ENCODE measurements at places on chromosomes 5 and 9.
A peak's percentile ranks its signal among the peaks of the same experiment; 100 is the strongest.

GRCh38 chr5:56985936-56986625 is 34.2 kb upstream of the MIER3 start:
- DNase-seq: no peak

DNA sequence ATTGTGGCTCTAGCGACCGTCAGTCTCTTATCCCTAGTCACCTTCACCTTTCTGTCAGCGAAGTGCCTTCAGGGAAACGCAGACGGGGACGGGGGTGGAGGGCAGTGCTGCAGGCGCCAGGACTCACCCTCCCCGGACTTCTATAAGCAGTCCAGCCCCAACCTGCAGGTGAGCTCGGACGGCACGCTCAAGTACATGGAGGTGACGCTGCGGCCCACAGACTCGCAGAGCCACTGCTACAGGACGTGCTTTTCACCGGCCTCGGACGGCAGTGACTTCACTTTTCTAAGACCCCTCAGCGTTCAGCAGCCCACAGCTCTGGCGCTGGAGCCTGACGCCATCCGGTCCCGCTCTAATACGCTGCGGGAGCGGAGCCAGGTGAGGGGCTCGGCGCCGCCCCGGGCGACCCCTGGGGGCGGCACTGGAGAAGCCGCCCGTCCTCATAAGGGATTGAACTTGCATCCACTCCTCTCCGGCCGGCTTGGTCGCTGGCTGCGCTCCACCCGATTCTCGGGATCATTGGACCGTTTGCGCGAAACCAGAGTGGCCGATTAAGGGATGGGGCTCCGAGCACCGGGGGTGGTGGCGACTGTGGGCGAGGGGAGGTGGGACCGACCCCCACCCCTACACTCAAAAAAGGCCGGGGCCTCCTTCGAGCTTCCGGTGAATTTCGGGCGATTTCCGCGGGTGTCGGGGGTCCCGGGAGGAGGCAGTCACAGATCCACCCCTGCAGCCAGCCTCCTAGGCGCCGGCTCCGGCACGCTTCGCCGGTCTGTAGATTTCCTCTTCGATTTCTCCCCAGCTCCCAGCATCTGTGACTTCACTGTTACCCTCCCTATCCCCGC is 2.7 kb downstream of the PCDHGC5 start:
- no peak for DNase-seq

GRCh38 chr5:168776070-168776469 is 196.9 kb upstream of the PANK3 start:
- no peak for DNase-seq

- DNase-seq: no peak
Observed at GRCh38 chr5:150503977-150504620, 3.8 kb upstream of the NDST1 start.

DNA sequence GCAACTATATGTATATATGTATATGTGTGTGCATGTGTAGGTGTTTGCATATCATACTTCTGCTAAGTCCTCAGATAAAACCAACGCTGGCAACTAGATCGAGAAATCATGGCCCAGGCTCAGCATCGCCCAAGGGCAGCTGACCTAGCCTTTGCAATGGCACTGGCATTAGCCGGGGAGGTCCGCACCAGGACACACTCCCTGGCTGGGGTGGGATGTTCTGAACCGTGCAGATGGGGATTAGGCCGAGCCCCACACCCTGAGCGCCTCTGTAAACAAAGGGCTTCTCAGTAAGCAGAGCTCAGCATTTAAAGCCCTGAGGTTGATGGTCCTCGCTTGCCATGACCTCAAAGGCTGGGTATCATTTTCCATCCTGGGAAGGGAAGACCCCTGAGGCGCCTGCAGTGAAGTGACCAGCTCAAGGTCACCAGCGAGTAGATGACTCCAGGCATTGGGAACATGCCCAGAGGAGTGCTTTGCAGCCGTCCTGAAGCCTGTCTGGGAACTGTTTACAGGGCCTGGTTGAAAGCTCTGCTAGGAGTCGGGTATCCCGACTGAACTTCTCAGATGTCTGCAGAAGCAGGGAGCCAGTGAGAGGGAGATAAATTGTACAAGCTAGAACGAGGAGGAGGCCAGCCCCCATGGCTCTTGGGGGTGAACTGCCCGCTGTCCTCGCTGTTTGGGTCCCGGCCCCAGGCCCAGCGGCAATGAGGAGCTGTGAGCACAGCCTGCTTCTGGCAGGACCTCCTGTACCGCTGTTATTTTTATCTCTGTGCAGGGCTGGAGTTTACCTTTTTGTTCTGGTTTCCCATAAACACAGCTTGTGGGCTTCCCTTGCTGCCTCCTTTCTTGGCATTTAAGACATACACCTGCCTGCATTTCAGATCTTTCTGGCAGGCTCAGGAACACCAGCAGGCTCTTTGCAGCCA is 18.4 kb downstream of the GADD45G start:
- DNase-seq: no peak

DNA sequence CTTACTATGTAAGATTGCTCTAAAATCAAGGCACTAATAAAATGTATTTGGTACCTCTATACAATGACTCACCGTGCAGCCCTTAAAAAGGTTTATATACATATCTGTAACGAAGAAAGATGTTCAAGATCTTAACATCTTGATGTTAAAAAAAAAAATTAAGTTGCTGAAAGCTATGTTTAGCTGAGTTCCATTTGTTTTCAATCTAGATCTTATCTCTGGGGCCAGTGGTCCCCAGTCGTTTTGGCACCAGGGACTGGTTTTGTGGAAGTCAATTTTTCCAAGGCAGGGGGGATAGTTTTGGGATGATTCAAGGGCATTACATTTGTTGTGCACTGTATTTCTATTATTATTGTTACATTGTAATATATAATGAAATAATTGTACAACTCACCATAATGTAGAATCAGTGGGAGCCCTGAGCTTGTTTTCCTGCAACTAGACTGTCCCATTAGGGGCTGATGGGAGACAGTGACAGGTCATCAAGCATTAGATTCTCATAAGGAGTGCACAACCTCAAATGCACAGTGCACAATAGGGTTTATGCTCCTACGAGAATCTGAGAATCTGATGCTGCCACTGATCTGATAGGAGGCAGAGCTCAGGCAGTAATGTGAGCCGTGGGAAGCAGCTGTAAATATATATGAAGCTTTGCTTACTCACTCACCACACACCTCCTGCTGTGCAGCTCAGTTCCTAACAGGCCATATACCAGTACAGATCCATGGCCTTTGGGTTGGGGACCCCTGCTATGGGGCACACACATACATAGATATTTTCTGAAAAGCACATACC is 27.6 kb upstream of the TSLP start:
- peak; percentile 26 for DNase-seq

DNA sequence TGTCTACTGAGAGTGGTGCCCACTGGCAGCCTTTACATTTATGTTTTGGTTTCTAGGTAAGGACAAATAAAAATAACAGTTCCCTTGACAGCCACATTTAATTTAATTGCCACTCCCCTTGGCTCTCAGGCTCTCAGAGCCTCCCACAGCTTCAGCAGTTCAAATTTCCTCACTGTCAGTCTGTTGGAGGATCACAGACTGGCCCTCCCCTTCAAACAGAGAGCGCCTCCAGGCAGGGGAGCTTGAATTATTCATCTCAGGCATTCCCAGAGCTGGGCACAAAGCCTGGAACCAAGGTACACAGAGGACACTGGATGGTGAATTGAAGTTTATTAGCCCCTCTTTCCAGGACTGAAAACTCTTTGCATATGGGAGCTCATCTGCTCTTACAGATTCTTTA is 407.7 kb downstream of the SPOCK1 start:
- no peak for DNase-seq

GRCh38 chr9:35828716-35829083 is at the start of gene FAM221B:
TSS of gene FAM221B (minus strand) at chr9:35828732. CDS start at chr9:35826161, 2,571 bp downstream.
- no peak for DNase-seq

DNA sequence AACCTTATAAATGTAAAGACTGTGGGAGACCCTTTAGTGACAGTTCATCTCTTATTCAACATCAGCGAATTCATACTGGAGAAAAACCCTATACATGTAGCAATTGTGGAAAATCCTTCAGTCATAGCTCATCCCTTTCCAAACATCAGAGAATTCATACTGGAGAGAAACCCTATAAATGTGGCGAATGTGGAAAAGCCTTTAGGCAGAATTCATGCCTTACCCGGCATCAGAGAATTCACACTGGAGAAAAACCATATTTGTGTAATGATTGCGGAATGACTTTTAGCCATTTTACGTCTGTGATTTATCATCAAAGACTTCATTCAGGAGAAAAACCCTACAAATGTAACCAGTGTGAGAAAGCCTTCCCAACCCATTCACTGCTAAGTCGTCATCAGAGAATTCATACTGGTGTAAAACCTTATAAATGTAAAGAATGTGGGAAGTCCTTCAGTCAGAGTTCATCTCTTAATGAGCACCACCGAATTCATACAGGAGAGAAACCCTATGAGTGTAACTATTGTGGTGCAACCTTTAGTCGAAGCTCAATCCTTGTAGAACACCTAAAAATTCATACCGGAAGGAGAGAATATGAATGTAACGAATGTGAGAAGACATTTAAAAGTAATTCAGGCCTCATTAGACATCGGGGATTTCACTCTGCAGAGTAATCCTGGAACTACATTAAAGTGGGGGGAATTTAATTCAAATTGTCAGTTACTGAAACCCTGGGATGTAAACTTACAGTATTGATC is 17.7 kb downstream of the ZNF483 start:
- DNase-seq: no peak

- no peak for DNase-seq
Observed at GRCh38 chr5:171840711-171841522, 55.3 kb downstream of the SMIM23 start.

DNA sequence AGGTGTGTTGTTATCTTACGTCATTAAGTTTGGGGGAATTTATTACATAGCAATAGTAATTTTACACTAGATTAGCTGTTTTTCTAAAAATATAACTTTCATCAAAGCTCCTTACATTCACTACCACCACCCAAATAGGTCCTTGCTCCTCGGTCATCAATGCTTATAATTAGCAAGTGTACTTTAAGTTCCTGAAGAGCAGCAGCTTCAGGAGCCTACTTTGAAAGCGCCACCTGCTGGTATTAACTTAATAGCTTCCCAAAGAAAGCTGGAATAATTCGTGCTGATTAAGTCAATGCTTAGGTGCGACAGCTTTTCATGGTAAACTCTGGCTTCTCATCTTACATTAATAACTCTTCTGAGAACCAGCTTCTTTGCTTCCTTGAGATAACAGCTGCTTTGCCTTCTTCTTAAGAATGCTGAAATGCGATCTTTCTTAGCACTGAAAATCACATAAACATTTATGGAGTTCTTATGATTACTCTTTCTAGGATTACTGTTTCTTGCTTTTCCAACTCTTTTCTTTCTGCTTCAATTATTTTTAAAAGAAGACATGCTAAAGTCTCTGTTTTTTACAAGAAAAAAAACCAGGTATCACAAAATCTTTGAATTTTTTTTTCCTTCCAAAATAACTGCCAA is 10.0 kb upstream of the C5 start:
- no peak for DNase-seq

DNA sequence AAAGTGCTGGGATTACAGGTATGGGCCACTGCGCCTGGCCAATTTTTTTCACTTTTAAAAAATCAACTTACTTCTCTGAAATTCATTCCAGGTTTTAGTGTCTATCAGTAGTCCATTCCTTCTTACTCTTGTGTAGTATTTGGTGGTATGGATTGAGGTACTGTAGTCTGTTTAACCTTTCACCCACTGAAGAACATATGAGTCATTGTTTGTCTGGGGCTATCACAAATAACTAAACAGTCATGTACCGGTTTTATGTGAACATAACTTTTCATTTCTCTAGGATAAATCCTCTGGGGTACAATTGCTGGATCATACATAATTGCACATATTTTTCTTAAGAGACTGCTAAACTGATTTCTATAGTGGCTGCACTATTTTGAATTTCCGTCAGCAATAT is 1188.0 kb upstream of the CDH9 start:
- DNase-seq: no peak

- DNase-seq: no peak
Observed at GRCh38 chr9:98605116-98605515, 103.6 kb downstream of the GABBR2 start.

DNA sequence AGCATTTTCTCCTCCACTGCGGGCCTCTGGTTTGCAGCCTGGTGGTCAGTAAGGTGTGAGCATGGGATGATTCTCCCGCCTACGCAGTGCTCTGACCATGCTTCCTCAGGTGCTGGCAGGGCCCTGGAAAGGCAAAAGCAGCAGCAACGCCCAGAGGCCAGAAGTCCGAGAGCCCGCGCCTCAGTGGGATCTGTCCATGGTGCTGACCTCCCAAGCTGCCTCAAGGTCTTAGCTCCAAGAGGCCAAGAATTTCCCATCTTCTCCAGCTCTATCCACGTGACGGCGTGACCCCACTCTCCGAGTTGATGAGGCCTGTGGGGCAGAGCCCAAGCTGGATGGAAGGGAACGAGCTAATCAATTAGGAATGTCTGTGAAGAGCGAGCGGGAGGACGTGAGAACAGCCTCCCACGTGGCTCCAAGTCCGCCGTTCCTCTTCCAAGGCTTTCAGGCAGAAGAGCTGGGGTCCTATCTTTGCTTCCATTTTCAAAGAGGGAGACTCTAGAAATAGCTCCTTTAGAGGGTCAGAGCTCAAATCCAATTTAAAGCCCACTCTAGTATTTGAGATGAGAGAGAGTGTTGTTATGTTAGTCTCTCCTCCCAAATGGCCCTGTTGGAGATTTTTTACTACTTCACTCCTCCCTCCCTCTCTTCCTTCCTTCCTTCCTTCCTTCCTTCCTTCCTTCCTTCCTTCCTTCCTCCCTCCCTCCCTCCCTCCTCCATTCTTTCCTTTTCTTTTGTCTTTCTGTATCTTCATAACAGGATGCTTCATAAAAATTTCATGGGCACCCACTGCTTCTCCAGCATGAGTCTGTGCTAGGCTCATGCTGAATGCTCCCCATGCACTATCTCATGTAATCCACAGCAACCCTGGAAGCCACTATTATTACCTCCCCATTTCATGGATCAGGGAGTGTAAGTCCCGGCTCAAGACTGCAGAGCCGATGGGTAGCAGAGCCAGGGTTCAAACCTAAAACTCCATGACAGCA is 69.3 kb downstream of the OLFM1 start:
- no peak for DNase-seq

Data from AG04449 (cell line).